ENCODE measurements at places on chromosomes 7 and 10. TPM values are rescaled to one million over a fixed set of nuclear protein-coding genes. Genes with fewer than 3 reads are reported as not detected.

ADRA2A gene
- total RNA-seq: not detected

- DNase-seq: no peak
These were observed 246.1 kb downstream of the EBF3 start for GRCh38 chr10:129717816-129718547.

GRCh38 chr7:31051598-31052486 is at the start of gene ADCYAP1R1:
Gene ADCYAP1R1 (plus strand): TSS chr7:31052308. CDS start chr7:31063265, 10,957 bp downstream.
- DNase-seq: no peak

GRCh38 chr10:33187427-33187999 is 147.0 kb downstream of the NRP1 start:
- DNase-seq: no peak

Measured in foreskin keratinocyte (primary cell).